ENCODE measurements at places on chromosomes 5 and 9. TPM values are rescaled to one million over a fixed set of nuclear protein-coding genes. Genes with fewer than 3 reads are reported as not detected.

GRCh38 chr5:79481574-79481973 lies 32.4 kb downstream of the HOMER1 start:
- no peak for DNase-seq

DNA sequence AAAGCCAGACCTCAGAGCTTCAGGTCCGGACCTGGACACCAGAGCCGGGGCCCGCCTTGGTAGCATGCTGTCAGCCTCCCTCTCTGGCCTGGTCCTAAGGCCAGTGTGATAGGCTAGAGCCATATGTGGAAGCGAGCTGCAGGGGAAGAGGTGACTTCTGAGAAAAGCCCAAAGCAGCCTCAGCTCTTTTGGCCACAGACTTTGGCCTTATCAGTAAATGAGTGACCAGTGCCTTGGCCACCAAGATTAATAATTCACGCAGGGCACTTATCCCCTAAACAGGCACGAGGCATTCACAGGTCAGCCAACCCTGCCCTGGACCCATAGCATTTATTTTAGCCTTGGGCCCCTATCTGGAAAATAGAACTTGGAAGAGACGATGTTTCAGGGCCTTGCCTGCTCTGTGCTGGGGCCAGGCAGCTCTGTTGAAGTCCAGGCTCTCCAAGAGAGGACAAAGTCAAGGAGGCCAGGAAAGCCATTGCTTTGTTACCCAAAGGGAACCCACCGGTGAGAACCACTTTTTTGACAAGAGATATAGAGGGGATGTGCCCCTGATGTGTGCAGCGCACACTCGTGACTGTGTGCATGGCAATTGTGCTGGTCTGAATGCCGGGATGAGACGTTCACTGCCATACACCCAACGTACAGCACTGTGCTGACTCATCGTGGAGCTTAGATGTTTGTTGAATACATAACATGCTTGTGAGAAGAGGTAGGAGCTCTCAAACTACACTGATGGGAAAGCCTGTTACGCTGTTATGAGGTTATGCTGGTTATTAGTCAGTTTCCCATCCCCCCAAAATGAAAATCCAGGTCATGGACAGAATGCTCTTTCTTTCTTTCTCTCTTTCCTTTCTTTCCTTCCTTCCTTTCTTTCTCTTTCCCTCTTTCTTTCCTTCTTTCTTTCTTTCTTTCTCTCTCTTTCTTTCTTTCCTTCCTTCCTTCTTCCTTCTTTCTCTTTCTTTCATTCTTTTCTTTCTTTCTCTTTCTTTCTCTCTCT lies 5.0 kb upstream of the SLC34A1 start:
- no peak for DNase-seq

DNA sequence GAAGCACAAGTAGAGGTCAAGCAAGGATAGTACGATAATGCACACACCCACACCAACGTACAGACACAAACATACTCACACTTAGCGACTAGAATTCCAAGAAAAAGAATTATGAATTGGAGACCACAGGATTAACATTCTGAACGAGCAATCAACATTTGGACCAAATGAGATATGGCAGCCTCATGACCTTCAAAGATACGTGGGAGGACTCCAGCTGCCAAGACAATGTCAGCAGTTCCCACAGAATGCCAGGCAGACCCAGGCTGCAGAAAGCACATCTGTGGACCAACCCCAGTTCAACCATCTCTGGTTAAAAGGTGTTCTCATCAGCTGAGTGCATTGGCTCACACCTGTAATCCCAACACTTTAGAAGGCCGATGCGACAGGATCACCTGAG lies 187.6 kb upstream of the GRAMD2B start:
- DNase-seq, result no peak

GARNL3 gene
- 9.4 TPM for total RNA-seq

PKD2L2 gene
- total RNA-seq, result not detected

GRCh38 chr9:127450830-127451607 lies at the start of the genes LRSAM1 and RPL12:
Gene LRSAM1, plus strand, starts transcription at chr9:127451510. Its CDS starts 3,018 bp downstream, at chr9:127454528.
Gene RPL12, minus strand, starts transcription at chr9:127451406. Its CDS starts 89 bp downstream, at chr9:127451317.
- peak; percentile 79 for DNase-seq

DNA sequence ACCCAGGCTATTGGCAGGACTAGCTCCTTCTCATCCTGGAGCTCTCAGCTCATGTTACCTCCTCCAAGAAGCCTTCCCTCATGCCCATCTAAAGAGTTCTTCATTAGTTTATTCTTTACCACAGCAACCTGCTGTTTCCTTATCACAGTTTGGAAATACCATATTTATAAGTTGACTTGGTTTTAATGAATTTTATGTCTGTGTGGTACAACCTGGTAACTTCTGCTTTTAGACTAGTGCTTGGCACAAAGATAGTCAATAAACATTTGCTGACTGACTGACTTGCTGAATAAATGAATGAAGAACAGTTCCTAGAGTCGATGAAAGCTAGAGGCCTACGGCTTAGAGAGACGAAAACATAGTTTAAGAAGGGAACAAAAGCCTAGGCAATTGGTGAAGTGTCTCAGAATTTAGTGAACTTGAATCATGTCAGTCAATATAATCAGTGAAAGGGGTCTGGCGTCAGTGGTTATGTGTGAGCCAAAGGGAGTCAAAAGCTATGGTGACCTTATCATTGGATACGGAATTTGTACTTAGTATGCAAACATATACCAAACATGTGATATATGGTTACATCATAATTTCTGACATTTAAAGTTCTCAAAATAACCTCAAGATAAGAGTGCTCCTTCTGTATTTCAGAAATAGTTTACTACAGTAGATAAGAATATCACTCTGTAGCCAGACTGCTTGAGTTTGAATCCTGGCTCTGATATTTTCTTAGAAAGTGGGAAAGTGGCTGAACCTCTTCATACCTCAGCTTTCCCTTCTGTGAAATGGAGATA lies 239.5 kb downstream of the MCTP1 start:
- no peak for DNase-seq

VCAN gene
- total RNA-seq, result 12.3 TPM

EGFL7 gene
- total RNA-seq, result 0.46 TPM

ZNF618 gene
- 0.08 TPM for total RNA-seq

DNA sequence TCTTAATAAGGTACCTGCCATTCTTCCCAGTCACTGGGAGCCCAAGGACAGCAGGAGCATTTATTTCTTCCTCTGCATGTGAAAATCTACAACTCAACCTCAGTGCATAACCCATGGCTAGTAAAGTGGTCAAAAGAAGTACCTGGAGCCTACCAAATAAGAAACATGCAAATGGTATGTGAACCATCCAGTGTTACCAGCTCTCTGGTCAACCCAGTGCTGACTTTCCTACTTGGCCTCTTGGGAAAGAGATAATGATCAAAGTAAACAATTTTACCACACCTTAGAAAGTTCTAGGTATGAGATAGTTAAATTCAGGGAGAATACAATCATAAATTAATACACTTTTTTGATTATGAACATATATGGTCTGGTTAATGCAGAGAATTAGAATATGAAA lies 325.6 kb downstream of the ENC1 start:
- DNase-seq, result no peak

GRCh38 chr5:175788155-175788787 lies 83.1 kb upstream of the CPLX2 start:
- DNase-seq, result no peak

DNA sequence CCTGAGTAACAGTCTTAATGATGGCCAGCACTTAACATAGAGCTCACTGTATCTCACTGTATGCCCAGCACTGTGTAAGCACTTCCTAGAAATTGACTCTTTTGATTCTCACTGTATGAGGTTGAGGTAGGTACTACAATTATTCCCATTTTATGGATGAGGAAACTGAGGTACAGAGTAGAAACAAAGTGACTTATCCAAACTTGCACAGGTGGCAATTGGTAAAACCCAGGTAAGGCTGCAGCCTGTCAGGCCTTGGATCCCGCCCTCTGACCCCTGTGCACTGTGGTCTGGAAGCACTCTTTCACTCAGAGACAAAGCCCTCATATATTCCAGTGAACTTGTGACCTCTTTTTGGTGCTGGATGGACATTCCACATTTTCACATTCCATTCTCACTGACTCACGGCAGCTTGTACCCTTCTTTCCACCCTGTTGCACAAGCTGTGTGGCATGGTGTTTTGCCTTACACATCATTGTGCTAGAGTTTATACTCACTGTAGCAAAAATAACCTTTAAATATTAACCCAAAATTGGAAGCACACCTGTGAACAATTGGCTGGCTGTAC lies 21.7 kb downstream of the ANKRD55 start:
- DNase-seq, result no peak

DNA sequence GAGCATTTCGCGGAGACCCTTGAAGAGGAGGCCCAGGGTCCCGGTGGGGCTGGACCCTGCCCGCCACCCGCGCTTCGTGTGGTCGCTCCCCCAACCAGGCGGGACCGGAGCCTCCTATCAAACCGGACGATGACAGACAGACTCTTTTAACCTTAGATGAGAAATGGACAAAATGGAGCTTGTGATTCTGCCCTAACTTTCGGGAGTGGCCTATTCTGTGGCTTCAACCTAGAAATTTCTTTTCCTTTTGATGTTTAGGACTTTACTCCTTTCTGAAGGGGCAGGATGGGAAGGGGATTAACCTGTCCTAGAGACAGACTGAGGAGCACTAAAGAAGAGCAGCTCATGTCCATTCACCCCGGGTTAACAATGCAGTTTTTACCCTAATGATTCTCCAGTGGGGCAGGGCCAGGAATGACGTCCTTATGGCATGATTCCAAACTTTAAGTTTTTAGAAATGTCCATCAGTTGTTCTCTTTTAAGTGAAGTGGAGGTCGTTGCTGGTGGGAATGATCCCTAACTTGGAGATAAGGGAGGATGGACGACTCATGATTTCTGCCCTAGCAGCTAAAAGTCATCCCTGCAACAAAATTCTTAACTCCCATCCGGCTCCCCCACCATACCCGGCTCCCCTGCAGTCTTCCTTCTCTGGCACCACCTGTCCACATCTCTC lies 1.0 kb downstream of the NIPSNAP3A start:
- no peak for DNase-seq

DNA sequence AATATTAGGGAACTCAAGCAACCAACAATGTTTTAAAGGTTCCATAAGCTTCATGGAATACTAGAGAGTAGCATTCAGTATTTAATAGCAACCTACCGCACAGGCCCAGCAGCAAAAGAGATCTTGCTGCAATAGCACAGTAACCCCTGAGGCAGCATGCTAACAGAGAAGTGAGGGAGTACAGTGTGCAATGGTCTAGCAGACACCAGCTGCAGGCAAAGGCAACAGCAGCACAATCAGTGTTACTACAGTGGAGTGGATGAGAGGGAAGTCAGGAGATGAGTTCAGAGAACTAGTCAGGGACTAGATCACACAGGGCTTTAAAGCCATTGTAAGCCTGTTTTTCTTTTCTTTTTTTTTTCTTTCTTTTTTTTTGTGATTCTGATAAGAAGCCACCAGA lies 2.8 kb downstream of the TICAM2 start:
- DNase-seq, result no peak

GPR151 gene
- not detected for total RNA-seq

SPOCK1 gene
- total RNA-seq, result 0.77 TPM

GRCh38 chr5:60487885-60488442 lies 212.0 kb downstream of the DEPDC1B start:
- DNase-seq, result no peak

DNA sequence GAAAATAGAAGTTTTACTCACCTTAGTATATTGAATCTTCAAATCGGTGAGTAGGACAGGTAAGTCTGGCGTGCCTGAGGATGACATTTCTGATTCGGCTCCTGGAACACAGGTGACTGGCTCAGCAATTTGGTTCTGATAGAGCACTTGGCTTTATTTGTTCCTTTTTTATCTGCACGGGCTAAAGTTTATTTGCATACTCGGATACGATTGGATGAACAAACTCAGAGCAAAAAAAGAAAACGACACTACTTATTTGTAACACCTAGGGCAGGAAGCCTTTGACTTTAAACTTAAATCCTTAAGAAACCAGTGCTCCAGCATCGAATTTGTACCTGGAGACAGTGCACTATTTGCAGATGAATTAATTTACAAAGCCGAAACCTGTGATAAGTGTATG lies at the start of gene ALDH1A1:
TSS of gene ALDH1A1 (minus strand) at position 140 of the 400 bp plus-strand sequence. CDS start at position 87, 53 bp downstream.
- DNase-seq, result no peak

- DNase-seq, result no peak
Observed at GRCh38 chr9:129490583-129491486, 130.1 kb downstream of the C9orf50 start.

DNA sequence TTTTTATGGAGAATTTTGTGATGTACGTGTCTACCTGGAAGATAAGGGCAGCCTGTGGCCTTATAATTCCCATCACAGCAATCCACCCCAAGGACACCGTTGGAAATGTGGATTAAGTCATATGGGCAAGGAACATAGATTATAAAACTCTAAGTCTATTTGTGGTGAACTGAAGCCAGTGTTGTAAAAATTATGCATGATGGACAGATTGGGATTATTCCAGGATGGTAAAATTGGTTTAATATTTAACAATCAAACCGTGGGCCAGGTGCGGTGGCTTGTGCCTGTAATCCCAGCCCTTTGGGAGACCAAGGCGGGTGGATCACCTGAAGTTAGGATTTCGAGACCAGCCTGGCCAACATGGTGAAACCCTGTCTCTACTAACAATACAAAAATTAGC lies 12.9 kb upstream of the SLC6A19 start:
- no peak for DNase-seq

STPG3 gene
- not detected for total RNA-seq

GRCh38 chr5:36060420-36060887 lies 6.2 kb downstream of the UGT3A2 start:
- no peak for DNase-seq

CSF1R gene
- 4.4 TPM for total RNA-seq

TEX48 gene
- total RNA-seq, result not detected

DNA sequence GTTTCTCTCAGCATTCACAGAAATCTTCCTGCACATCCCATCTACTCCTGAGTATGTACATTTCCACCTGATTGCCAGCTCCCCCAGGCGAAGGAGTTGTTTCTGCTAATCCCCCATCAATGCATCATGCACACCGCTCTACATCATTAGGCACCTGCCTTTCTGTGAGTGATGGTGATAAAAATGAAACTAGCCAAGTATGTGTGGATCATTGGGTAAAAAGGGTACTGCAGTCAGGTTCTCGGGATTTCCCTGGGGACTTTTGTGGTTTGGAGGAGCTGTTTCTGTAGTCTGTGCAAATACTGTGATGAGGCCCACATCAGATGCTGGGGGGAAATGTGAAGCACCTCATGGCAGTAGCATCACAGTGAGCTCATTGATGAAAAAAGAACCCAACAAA lies 30.4 kb downstream of the CAMK4 start:
- DNase-seq, result peak; percentile 95

DNA sequence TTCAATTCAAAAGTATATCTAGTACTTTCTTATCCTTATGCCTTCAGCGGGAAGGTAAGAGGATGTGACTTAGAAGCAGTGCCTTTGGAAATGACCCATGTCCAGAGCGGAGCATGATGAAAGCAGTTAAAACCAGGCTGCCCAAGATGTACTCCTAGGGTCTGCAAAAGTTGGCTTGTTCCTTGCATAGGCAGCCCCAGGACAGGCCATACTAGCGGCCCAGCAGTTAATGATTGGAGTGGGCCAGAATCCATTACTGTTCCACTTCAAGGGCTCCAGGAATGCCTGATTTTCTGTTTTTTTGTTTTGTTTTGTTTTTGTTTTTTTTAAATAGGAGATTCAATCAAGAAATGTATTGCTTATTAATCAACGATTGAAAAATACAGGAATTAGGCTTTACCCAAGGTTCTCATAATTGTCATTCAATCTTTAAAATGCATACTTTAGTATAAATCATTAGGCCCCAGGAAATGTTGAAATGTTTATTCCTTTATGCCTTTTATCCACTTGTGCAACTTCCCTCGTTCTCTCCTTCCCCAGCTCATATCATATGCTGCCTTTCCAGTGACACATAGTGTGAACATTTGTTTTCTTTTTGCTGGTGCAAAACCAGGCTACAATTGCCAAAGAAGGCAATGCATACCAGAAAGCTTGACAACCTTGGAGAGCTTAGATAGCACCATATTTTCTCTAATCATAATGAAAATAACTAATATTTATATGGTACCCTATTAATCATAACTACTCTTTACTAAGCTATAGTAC lies 190.8 kb downstream of the ARHGEF28 start:
- DNase-seq, result no peak
